ENCODE measurements at places on chromosomes 16 and 17. TPM values are rescaled to one million over a fixed set of nuclear protein-coding genes. Genes with fewer than 3 reads are reported as not detected.

Gene GOSR1
- polyA plus RNA-seq: 46.3 TPM

Gene KRT28
- 0.19 TPM for polyA plus RNA-seq

Gene SPNS2
- polyA plus RNA-seq: 26.5 TPM

Gene GAST
- not detected for polyA plus RNA-seq

Gene HOXB1
- not detected for polyA plus RNA-seq

Gene CCDC47
- 91.2 TPM for polyA plus RNA-seq

Gene MAPT
- 7.8 TPM for polyA plus RNA-seq

Gene FBXO39
- 0.29 TPM for polyA plus RNA-seq

Gene ARL4D
- 8.6 TPM for polyA plus RNA-seq

Gene EVPL
- 21.9 TPM for polyA plus RNA-seq

Gene KRT10
- 49.3 TPM for polyA plus RNA-seq

Gene HOXB3
- 70.2 TPM for polyA plus RNA-seq

Gene LPO
- 0.29 TPM for polyA plus RNA-seq

Gene CLEC3A
- not detected for polyA plus RNA-seq

Gene RNF227
- 6.4 TPM for polyA plus RNA-seq

Gene SLC5A11
- 2.3 TPM for polyA plus RNA-seq

Gene MEIOC
- polyA plus RNA-seq: 2.9 TPM

Gene SMIM22
- polyA plus RNA-seq: 0.25 TPM

Gene HS3ST3A1
- 2.3 TPM for polyA plus RNA-seq

Gene ATMIN
- polyA plus RNA-seq: 46.9 TPM

Gene C16orf46
- 0.71 TPM for polyA plus RNA-seq

Gene RAMP2
- polyA plus RNA-seq: 92.1 TPM

Gene VMO1
- polyA plus RNA-seq: 0.41 TPM
